ENCODE measurements at places on chromosomes 3 and 15.
A peak's percentile ranks its signal among the peaks of the same experiment; 100 is the strongest.

- DNase-seq, result peak; percentile 57
Observed at GRCh38 chr3:183895296-183895695, 10.6 kb upstream of the PARL start.

DNA sequence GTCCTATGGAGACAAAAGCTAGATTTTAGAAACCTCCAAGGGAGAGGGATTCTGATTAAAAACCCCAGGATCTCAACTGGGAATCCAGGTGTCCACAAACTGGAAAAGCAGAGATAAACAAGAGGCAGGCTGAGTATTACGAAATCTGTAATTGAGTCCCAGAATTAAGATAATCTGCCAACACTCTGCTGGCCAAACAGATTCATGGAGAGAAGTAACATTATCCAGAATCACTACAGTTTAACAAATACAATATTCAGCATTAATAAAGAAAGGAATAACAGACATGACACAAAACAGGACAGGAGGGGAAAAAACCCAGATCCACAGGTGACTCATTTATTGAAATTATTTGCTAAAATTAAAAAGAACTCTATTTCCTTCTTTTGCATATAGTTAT, 227.2 kb upstream of the NANOGP8 start:
- no peak for DNase-seq

- peak; percentile 41 for DNase-seq
Observed at GRCh38 chr3:385151-385550, 188.6 kb downstream of the CHL1 start.

GRCh38 chr3:14468621-14468981, 66.2 kb downstream of the SLC6A6 start:
- no peak for DNase-seq

DNA sequence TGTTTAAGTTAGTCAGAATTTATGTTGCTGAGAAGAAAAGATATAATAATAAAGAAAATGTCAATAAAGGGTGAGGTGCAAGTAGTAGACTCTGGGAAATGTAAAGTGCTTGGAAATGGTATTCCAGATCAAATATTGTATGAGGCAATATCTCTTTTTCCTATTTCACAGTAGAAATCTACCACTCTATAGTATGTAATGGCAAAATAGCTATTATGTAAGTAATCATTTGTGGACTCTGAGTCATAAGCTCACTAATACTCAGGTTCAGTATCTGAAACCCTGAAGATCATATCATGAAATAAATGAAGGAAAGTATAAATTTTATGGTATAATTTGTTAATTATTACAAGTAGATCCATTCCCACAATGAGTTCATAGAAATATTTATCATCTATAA, 322.1 kb downstream of the PYDC2 start:
- no peak for DNase-seq

GRCh38 chr15:53384417-53384816, 375.0 kb downstream of the WDR72 start:
- peak; percentile 15 for DNase-seq

DNA sequence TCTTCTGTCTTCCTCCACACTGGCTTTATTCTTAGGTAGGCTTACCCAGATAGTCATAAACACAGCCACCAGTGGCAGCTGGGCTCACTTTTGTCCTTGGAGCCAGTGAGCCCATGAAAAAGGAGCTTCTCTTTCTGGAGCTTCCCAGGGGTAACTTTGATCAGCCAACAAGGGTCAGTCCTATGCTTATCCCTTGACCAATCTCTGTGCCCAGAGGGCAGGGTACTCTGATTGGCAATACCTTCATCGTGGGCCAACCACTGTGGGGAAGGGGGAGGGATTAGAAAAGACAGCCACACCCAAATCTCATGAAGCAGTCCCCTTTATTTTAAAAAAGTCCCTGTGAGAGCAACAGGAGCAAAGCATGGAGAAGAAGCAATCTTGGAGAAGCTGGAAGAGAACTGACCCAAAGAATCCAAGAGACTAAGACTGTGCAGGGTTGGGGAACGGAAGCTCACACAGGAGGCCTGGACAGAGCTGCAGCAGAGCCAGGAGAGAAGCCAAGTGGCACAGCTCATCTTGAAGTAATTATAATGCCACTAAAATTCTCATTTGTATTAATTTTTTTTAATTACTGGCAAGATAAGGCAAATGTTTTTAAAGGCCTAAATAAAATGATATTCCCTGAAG, 70.4 kb downstream of the SSUH2 start:
- DNase-seq, result no peak
